ENCODE measurements at places on chromosomes 11 and 22.
A peak's percentile ranks its signal among the peaks of the same experiment; 100 is the strongest.

DNA sequence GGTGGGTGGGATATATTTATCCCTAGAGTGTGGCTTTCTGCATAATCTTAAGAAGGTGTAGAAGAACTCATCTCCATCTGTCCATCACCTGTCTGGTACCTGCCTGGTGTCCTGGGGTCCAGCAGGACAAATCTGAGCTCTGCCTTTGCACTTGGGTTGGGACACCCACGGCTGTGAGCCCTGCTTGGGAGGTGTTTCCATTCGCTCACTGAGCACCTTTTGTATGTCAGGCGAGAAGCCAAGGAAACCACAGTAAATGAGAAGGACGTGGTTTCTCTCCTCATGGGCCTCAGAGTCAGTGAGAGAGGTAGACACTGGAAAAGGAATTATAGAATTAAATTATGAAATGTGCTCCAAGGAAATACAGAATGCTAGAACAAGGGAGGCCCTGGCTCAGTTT is 555.9 kb downstream of the MIAT start:
- DNase-seq, result no peak

DNA sequence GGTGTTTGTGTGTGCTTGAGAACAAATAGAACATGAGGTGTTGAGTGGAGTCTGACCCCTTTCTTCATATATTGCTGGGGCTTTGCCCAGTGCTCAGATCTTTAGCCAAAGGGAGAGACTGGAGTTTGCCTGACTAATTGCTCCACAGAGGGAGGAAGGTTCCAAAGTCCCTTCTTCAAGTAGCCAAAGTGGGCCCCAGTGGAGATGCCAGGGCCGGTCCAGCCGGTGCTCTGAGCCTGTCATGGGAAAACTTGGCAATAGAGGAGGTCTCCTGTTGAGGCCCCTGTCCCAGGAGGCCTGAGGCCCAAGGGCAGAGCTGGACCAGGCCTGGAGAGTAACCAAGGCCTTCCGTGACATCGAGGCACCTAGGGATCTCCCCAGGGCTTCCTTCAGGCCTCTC is 112.3 kb downstream of the DSCAML1 start:
- no peak for DNase-seq

GRCh38 chr11:134118006-134118405 is 49.1 kb downstream of the JAM3 start:
- DNase-seq, result no peak

DNA sequence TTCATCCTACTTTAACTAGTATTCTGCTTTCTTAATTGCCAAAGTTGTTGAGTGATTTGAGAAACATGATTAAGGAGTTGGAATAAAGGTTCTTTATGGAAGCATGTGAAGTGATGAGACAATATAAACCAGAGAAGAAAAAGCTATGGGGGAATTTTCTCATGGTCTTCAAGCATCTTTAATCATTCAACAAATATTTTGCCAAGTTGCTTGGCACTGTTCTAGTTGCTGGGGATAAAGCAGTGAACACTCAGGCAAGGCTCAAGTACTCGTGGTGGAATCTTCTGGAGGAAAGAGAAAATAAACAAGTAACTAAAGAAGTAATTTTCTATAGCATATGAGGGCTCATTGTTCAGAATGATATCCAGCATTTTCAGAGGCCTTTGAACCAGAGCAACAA is 9.2 kb upstream of the PIWIL4 start:
- no peak for DNase-seq

GRCh38 chr22:45846952-45847351 is 130.0 kb downstream of the WNT7B start:
- DNase-seq, result no peak

- DNase-seq, result no peak
These were observed 22.2 kb upstream of the TP53I11 start for GRCh38 chr11:44972746-44973435.

DNA sequence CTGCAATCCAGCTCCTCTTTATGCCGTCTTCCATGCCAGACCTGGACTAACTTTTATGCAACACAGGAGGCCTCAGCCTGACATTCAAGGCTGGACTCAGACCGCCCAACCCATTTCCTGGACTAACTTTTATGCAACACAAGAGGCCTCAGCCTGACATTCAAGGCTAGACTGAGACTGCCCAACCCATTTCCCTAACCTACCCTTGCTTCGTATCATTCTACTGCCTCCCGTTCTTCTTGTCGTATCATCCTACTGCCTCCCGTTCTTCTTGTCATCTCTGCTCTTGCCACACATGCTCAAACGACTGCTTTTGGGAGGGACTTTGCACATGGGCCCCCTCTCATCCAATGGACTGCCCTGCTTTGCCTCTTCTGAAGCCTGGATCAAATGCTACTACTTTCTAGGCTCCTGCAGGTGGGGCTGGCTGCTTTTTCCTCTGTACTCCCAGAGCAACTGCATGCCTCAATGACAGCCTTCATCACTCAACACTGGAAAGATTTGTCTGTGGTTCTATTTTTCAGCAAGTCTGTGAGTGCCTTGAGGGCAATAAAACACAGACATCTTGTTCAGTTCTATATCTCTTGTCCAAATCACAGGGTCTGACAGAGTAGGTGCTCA is 7.8 kb downstream of the TBC1D10A start:
- no peak for DNase-seq

- no peak for DNase-seq
These were observed 15.5 kb downstream of the GP1BB start for GRCh38 chr22:19738664-19739447.

DNA sequence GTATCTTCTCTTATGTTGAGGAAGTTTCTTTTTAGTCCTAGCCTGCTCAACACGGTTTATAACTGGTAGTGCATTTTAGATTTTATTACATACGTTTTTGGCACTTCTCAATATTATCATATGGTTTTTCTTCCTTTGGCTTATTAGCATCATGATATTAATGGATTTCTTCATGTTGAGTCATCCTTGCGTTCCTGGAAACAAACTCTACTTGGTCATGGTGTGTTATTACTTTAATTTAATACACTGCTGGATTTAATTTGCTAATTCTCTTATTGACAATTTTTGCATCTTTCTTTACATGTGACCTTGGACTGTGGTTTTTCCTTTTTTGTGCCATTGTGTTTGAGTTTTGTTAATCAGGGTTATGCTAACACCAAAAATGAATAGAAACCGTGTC is 20.5 kb downstream of the IGF2 start:
- no peak for DNase-seq

DNA sequence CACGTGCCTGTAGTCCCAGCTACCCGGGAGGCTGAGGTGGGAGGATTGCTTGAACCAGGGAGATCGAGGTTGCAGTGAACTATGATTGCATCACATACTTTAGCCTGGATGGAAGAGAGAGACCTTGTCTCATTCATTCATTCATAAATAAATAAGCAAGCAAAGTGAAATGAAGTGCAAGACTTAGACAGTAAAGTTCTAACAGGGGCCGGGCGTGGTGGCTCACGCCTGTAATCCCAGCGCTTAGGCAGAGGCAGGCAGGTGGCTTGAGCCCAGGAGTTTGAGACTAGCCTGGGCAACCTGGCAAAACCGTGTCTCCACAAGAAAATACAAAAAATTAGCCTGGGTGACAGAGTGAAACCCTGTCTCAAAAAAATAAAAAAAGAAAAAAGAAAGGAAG is 1.6 kb upstream of the ZNF280A start:
- no peak for DNase-seq

DNA sequence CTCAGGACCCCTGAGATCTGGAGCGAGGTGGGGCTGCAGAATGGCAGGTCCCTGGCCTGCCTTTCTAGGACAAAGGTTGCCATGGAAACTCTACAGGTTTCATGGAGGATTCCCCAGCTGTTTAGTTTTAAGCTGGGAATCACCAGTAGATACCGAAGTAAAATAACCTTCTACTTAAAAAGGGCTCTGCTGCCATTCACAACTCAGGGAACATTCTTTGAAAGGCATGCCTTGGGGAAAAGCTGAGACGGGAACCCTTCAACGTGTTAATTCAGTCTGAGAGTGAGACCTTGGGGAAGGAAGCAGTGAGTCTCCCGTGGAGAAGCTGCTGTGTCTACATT is 493.3 kb downstream of the BRD1 start:
- DNase-seq, result no peak

DNA sequence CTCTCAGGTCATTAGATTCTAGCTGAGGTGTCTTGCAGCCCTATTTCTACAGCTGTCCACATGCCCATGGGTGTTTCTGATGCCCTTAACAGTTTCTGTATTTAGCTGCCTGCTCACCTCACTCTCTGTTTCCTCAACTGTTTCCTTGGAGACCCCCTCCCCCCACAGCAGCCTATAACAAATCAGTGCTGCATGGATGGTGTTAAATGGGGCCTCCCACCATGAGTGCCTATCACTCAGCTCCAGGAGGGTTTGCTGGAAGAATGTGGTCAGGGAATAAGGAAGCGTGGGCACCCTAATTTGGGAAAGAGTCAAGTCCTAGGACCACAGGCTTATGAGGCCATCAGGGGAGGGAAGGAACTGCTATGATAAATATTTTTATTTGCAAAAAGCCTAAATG is 8.6 kb downstream of the KLHL35 start:
- no peak for DNase-seq

GRCh38 chr22:46522797-46523196 is 14.6 kb downstream of the CELSR1 start:
- no peak for DNase-seq

GRCh38 chr11:100593291-100593690 is 93.8 kb upstream of the ARHGAP42 start:
- no peak for DNase-seq

DNA sequence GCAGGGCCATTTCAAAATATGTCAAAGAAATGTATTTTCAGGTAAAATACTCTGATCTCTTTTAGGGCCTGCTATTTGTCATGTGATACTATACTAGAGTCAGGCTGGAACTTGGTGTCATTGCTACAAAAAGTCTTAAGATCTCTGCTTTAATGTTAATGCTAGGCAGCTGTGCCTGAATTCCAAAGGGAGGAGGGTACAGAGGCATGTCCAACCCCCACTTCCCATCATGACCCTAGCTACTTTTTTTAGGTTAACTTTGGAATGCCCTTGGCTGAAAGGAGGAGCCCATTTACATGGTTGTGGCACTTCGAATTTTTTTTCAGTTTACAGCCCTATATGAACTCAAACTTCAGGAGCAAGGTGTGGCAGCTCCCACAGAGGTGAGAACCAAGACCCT is 58.1 kb downstream of the OSBP2 start:
- DNase-seq, result no peak

DNA sequence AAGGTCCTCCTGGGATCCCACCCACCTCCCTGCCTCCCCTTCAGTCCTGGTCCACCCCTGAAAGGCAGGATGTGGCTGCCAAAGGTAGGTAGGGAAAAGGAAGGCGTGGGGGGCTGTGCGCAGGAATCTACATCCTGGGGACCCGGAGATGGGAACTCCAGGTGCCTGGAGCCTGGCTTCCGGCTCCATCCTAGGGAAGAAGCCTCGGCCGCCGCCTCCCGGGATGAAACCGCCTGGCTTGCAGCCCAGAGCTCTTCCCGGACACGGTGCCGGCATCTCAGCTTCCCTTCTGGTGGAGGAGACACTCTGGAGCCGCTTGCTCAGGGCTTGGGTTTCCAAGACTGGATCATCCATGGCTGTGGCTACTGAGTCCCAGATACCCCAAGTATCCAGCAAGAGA is 33.3 kb upstream of the PDGFB start:
- DNase-seq, result no peak

- DNase-seq, result peak; percentile 7
These were observed 70.7 kb upstream of the AKIP1 start for GRCh38 chr11:8839957-8840945.
